ENCODE measurements at places on chromosomes 4 and X. TPM values are rescaled to one million over a fixed set of nuclear protein-coding genes. Genes with fewer than 3 reads are reported as not detected.
A peak's percentile ranks its signal among the peaks of the same experiment; 100 is the strongest.

DNA sequence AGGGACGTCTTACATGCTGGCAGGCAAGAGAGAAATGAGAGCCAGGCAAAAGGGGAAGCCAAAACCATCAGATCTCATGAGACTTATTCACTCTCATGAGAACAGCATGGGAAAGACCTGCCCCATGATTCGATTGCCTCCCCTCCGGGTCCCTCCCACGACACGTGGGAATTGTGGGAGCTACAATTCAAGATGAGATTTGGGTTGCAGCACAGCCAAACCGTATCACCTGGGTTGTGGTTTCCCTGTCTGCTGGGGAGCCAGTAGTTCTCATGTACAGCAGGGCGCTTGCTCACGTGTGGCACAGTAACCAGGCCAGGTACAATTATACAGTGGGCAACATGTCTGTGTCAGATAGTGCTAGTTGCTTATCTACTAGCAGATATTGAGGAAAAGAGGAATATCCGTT, 11.1 kb upstream of the RS1 start:
- DNase-seq = no peak

DNA sequence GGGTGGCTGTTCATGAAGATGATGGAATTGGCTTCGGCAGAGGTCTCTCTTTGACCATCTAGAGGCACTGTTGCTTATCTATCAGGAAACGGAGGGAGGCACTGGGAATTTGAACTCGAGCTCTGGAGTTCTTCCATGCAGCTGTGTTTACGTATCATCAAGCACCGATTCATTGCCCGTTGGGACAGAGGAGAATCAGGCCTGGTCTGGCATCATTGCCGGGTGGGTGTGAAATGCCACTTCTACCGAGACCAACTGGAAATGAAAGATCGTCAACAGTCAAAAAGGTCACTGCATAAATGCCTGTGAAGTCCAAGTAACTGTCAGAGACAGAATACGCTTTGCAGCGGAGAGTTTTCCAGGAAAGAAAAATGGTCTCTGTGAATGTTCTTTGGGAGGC, 166.9 kb downstream of the ASMT start:
- no peak for DNase-seq

GRCh38 chrX:39736216-39737211, 361.2 kb downstream of the BCOR start:
- DNase-seq = no peak

- no peak for DNase-seq
Measured at GRCh38 chr4:55947254-55947882, 1.4 kb upstream of the CEP135 start.

- DNase-seq = no peak
Measured at GRCh38 chr4:108068442-108068841, 78.8 kb downstream of the HADH start.

GRCh38 chrX:55907968-55908607, 190.5 kb downstream of the RRAGB start:
- peak; percentile 59 for DNase-seq

GRCh38 chr4:35189988-35190613, 1054.2 kb downstream of the ARAP2 start:
- no peak for DNase-seq

DNA sequence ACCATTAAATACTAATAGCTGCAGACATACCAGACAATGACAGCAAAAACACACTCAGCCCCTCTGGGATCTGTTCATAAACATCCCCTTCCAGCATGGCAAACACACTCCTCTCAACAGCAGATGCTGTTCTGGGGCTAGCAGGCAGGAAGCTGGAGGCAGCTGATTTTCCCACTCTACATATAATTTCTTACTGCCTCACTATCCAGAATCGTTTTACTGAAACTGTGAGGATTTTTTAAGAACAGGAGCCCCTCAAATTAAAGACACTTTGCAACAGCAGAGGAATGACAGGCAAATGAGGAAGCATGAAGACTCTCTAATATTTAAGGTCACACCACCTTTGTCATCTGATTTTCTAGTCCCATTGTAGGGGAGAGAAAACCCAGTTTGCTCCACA, 2.2 kb downstream of the MAPK10 start:
- no peak for DNase-seq

ATOH1 gene
- total RNA-seq = not detected

DNA sequence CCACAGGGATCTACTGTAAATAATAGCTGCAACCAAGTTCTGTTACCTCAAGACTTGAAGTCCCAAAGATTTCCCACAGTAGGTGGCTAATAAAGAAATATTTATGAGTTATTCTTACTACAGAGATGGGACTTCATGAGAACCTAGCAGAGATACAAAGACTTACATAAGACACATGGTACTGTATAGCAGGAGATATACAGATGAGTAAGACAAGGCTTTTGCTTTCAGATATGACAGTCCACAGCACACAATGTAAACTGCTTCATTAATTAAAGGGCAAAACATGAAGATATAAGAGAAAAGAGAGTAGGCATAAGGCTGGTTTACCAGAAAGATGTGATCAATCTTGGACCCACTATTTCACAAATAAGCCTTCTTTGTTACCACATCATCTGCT, 6.6 kb downstream of the ANKRD17 start:
- DNase-seq = no peak

CENPVL2 gene
- not detected for total RNA-seq

Data from natural killer cell (primary cell).